ENCODE measurements at places on chromosomes 2 and 18. TPM values are rescaled to one million over a fixed set of nuclear protein-coding genes. Genes with fewer than 3 reads are reported as not detected.

HAAO gene
- total RNA-seq, result not detected

C1QL2 gene
- 0.03 TPM for total RNA-seq

UGT1A1 gene
- not detected for total RNA-seq

CELF4 gene
- total RNA-seq, result not detected

COX5B gene
- 262 TPM for total RNA-seq

MYL1 gene
- not detected for total RNA-seq

CD207 gene
- total RNA-seq, result not detected

GCG gene
- total RNA-seq, result not detected

SLC16A14 gene
- total RNA-seq, result not detected

DTNA gene
- 15.8 TPM for total RNA-seq

HIBCH gene
- 11.0 TPM for total RNA-seq

HNMT gene
- total RNA-seq, result not detected

DNA sequence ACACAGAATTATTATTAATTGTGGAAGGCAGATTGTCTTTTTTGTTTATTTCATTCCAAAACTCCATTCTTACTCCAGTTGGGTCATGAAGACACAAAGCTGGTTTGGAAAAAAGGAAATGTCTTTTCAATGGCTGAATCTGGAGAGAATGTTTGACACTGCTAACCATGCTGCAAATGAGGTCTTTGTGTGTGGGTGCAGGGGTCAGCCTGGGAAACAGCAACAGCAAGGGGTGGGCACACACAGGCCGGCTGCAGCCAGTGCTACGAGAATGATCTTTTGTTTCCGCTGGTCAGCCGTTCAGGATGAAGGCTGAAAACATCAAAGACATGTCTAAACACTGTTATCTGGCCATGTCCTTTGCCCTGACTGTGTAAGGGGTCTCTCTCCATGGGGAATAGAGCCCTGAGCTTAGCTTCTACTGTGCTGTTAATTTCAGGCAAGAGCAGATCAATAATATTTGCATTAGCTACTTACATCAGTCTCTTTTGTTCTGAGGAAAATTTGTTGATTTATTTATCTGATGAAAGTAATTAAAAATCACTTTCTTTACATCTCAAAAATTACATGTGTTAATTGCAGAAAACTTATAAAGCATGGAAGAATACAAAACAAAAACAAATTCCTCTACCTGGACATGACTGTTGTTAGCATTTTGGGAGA is 33.3 kb upstream of the E2F6 start:
- DNase-seq, result no peak

- DNase-seq, result no peak
These were observed 911.2 kb upstream of the PIK3C3 start for GRCh38 chr18:41043876-41044275.

- DNase-seq, result no peak
These were observed 1089.9 kb upstream of the SLC39A10 start for GRCh38 chr2:194566907-194567660.

DNA sequence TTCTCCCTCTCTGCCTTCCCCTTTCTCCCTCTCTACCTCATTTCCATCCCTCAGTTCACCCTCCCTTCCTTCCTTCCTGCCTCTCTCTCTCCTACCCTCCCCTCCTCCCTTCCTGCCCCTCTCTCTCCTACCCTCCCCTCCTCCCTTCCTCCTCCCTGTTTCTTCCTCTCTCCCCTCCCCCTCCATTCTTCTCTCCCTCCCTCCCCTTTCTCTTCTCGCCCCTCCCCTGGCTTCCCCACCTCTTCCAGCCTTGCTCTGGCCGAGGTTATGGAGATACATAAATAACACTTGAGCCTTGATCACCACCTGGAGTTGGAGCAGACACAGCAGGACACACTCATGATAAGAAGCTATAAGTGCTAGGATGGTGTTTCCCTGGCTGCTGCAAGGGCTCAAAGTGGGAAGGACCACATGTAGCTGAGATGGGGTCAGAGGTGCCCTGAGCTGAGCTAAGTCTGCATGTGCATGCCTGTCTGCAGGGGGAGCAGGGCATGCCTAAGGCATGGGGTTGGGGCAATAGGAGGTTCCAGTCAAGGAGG is 326.1 kb upstream of the HS6ST1 start:
- no peak for DNase-seq

GRCh38 chr2:120218181-120218580 is 5.0 kb downstream of the TMEM185B start:
- DNase-seq, result no peak

DNA sequence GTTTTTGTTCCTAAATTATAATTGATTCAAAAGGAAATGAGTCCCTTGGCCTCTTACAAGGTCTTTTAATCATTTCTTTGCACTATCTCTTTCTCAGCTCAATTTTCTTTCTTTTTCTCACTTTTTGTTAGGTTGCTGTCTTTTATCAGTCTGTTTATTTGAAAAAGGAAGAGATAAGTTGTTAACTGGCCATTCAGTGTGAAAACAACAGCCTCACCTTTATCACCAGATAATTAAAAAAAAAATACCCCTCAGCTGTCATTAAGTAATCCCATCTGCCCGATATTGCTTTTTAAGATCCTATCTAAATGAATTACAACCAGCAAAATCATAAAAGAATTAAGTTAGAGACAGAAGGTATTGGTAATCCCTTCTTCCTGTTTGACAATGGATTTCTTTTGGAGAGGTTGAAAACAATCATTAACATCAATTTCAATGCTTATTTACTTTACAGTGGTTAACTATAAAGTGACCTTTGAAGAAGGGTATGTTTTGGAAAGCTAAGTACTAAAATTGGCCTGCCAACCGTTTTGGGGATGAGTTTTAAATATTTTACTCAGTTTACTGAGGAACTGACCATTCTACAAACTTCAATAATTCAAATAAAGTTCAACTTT is 104.9 kb downstream of the TGIF1 start:
- DNase-seq, result no peak

GRCh38 chr2:37688771-37689468 is 17.5 kb upstream of the CDC42EP3 start:
- peak; percentile 91 for DNase-seq

DNA sequence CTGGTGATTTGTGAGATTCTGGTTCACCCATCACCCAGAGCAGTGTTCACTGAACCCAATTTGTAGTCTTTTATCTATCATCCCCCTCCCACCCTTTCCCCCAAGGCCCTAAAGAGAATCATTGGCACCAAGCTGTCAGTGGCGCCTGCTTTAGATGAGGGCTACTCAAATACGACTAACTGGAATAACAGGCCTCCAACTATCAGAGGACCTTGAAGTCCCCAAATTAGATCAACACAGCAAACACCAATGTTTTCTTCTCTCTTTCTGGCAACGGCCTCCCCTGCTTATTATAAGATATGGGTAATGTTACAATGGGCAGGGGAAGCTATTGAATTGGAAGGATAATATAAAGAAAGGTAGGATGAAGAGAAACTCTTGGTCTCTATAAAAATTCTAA is 232.3 kb downstream of the SCG2 start:
- DNase-seq, result no peak

DNA sequence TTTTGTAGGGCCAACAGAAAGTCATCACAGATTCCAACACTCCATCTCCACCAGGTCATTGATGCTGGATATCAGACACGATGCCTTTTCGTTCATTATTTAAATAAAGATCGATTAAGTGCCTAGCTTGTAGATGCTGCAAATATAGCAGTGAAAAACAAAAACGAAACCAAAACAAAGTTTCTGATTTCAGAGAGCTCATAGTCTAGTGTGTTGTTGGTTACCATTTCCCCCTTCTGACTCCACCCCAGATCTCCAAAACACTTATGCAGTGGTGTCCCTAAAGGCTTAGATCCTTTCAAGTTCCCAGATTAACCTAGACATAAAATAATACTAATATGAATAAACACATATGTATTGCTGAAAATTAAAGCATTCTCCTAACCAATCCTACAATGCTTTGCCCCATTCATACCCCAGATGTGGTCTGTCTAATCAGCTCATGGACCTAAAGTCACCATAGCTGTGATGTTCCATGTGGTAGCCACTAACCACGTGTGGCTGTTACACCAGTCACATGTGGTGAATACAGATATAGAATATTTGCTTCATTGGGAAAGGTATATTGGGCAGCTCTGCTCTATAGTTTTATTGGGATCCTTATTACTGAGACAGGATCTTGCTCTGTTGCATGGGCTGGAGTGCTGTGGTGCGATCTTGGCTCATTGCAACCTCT is 787.2 kb downstream of the TDRD15 start:
- DNase-seq, result no peak

GRCh38 chr2:207473049-207473930 is 56.5 kb upstream of the CREB1 start:
- DNase-seq, result peak; percentile 77
